Right ventricle myocardium superior (tissue), 1 donor: ENCODE measurements at places on chromosomes 2 and 18. TPM values are rescaled to one million over a fixed set of nuclear protein-coding genes. Genes with fewer than 3 reads are reported as not detected.
A peak's percentile ranks its signal among the peaks of the same experiment; 100 is the strongest.

- no peak for DNase-seq
These were observed 201.5 kb upstream of the KCNJ3 start for GRCh38 chr2:154497019-154497418.

GRCh38 chr2:85303780-85304531 lies 23.8 kb downstream of the TGOLN2 start:
- DNase-seq = peak; percentile 38

DNA sequence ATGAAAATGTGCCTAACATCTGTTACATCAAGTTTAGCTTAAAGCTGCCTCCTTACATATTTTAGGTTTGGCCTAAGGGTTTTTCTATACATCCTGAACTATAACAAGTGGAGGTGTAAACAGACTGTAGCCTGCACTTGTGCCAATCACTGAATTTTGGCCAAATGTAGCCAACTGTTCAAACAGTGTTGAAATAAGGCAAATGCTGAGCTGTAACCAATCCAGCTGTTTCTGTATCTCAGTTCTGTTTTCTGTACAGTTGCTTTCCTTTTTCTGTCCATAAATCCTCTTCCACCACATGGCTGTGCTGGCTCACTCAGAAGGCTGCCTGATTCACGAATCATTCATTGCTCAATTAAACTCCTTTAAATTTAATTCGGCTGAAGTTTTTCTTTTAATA lies 19.2 kb upstream of the CAPN13 start:
- no peak for DNase-seq

The CFAP53 gene
- 0.11 TPM for total RNA-seq

The SMARCAL1 gene
- 7.9 TPM for total RNA-seq
